B cell (primary cell): ENCODE measurements at places on chromosomes 5 and 9. TPM values are rescaled to one million over a fixed set of nuclear protein-coding genes. Genes with fewer than 3 reads are reported as not detected.

Gene RAD50
- total RNA-seq: 31.7 and 32.7 TPM in 2 replicates

Gene PAEP
- total RNA-seq: not detected in 2 replicates

Gene CCDC69
- 125 and 129 TPM in 2 replicates for total RNA-seq

Gene ACTBL2
- not detected in 2 replicates for total RNA-seq

Gene SUSD1
- total RNA-seq: 5.7 and 7.5 TPM in 2 replicates

Gene PBX3
- 39.0 and 48.5 TPM in 2 replicates for total RNA-seq

Gene EIF4E1B
- not detected in 2 replicates for total RNA-seq

Gene SH3RF2
- not detected in 2 replicates for total RNA-seq

Gene IL5
- not detected in 2 replicates for total RNA-seq

Gene SLC22A5
- total RNA-seq: 12.9 and 13.2 TPM in 2 replicates

Gene CNOT8
- 76.1 and 78.6 TPM in 2 replicates for total RNA-seq

Gene PCDH1
- total RNA-seq: not detected in 2 replicates

Gene ANKDD1B
- total RNA-seq: 0.87 and 1.1 TPM in 2 replicates

Gene SPINK13
- total RNA-seq: not detected in 2 replicates

Gene FSD1L
- total RNA-seq: 9.8 and 15.2 TPM in 2 replicates

Gene EDIL3
- not detected in 2 replicates for total RNA-seq

Gene C9orf152
- total RNA-seq: not detected in 2 replicates

Gene ADCY2
- total RNA-seq: not detected in 2 replicates

Gene GKAP1
- total RNA-seq: 21.6 and 23.1 TPM in 2 replicates

Gene GPR150
- 0.27 and 0.34 TPM in 2 replicates for total RNA-seq

Gene DMAC1
- total RNA-seq: 25.7 and 31.7 TPM in 2 replicates

Gene HTR4
- not detected in 2 replicates for total RNA-seq
